SK-MEL-5 (cell line): ENCODE measurements at places on chromosomes 7 and 10. TPM values are rescaled to one million over a fixed set of nuclear protein-coding genes. Genes with fewer than 3 reads are reported as not detected.

Gene SLC16A12
- not detected in 2 replicates for total RNA-seq

Gene CLDN3
- not detected in 2 replicates for total RNA-seq

Gene BICC1
- total RNA-seq: 7.2 and 8.3 TPM in 2 replicates

Gene NRBF2
- 45.4 and 56.2 TPM in 2 replicates for total RNA-seq

Gene PDE6C
- not detected in 2 replicates for total RNA-seq

Gene SLC13A1
- not detected in 2 replicates for total RNA-seq
